ENCODE measurements at places on chromosomes 1 and 21. TPM values are rescaled to one million over a fixed set of nuclear protein-coding genes. Genes with fewer than 3 reads are reported as not detected.
A peak's percentile ranks its signal among the peaks of the same experiment; 100 is the strongest.

FYB2 gene
- not detected for total RNA-seq

BSND gene
- total RNA-seq: not detected

CHI3L2 gene
- 1.4 TPM for total RNA-seq

ZNF695 gene
- 8.7 TPM for total RNA-seq

SYT6 gene
- not detected for total RNA-seq

ANXA9 gene
- 0.37 TPM for total RNA-seq

DNA sequence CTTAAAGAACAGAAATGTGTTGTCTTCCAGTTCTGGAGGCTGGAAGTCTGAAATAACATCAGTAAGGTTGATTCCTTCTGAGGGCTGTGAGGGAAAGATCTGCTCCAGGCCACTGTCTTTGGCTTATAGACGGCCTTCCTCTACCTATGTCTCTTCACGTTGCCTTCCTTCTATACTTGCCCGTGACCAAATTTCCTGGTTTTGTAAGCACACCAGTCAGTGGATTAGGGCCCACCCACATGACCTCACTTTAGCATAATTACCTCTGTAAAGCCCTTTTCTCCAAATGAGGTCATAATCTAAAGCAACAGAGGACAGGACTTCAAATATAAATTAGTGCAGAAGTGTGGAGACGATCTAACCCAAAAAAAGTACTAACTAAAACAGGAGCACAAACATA, 231.6 kb downstream of the NRIP1 start:
- peaks cover 9% of the 10 kb centered on the region for H3K36me3 ChIP-seq
- no peak for DNase-seq
- H3K4me1 ChIP-seq: no peaks in the 10 kb centered on the region
- no peak overlapping the region for H3K27ac ChIP-seq
- H3K27me3 ChIP-seq: no peaks in the 10 kb centered on the region
- no peak overlapping the region for H3K4me3 ChIP-seq

DNA sequence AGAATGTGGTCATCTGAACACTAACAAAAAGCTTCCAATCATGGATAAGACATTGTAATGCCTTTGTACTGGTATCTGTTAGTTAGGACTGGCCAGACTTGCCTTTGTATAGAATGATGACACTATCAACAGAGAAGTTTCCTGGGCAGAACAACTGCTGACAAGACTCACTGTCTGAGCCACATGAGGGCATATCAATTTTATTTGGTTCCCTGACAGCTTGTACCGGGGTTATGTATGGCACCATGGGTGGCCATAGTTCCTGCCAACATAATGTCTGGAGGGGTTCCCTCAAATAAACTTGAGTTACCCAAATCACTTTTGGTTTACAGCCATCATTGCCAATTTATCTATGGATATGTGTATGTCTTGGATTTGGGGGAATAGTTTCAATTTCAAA, 13.6 kb upstream of the H3-3A start:
- DNase-seq: no peak
- H3K4me3 ChIP-seq: no peak overlapping the region
- H3K27me3 ChIP-seq: no peaks in the 10 kb centered on the region
- no peaks in the 10 kb centered on the region for H3K36me3 ChIP-seq
- H3K4me1 ChIP-seq: peaks cover 10% of the 10 kb centered on the region
- H3K27ac ChIP-seq: no peak overlapping the region

DNA sequence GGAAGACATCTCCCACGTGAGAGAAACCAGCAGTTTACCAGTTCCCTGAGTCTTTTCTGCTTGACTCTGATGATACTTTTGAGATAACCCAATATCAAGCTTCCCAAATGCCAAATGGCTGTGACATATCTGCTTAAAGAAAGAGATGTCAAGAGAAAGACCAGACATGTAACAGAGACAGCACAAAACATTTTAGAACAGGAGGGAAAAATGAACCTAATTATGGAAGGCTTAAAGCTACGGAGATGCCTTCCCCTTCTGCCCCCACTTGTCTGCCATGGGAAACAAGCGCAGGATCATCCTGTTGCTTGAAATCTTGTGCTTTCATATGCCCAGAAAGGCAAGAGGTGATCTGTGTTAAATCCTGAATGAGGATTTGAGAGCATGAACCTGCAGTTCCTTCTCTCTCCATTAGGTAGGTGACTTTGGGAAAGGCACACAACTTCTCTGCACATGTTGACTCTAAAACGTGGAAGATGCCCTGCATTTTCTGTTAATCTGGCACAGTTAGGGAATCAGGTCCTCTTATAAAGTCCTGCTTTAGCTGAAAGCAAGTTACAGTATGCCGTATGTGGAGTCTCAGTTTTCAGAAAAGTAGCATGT, 46.7 kb upstream of the MTR start:
- no peaks in the 10 kb centered on the region for H3K36me3 ChIP-seq
- DNase-seq: peak; percentile 35
- H3K27me3 ChIP-seq: peaks cover 49% of the 10 kb centered on the region
- H3K4me1 ChIP-seq: peaks cover 5% of the 10 kb centered on the region

DNA sequence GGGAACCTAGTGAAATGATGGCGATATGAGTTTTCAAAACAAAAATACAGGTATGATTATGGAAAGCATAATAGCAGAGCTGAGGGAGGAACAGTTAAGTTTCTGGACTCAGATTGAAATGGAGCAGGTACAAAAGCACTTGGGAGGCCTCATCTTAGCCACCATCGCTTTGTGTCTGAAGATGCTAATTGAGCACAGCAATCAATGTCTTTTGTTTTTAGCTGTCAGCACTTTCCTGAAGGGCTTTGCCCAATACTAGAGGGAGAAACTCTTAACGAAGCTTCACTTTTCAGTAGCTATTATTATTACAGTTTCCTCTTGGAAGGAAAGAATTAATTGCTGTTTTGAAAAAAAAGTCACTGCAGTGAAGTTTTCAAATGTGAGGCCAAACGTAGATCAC, 348.7 kb downstream of the RWDD3 start:
- no peak overlapping the region for H3K4me3 ChIP-seq
- H3K36me3 ChIP-seq: no peaks in the 10 kb centered on the region
- peaks cover 17% of the 10 kb centered on the region for H3K4me1 ChIP-seq
- DNase-seq: no peak
- H3K27ac ChIP-seq: no peak overlapping the region

DNA sequence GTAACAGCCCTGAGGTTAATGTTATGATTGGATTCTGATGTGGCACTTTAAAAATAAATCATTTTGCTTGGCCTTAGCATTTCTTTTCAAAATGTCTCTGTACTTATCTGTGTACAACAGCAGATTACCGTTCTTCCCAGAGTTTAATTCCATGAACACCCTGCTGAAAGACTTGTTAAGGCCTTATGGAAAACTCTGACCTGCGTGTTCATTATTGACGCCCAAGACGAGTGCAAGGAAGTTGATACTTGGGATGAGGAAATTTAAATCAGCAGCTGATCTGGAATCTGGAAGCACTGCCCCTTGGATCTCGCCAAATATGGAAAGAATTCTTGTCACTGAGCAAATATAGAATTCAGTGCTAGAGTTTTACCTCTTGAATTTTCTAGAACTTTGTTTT, 6.7 kb downstream of the ERG start:
- no peak for DNase-seq
- no peaks in the 10 kb centered on the region for H3K36me3 ChIP-seq
- peaks cover 22% of the 10 kb centered on the region for H3K4me1 ChIP-seq
- H3K27me3 ChIP-seq: no peaks in the 10 kb centered on the region

DNA sequence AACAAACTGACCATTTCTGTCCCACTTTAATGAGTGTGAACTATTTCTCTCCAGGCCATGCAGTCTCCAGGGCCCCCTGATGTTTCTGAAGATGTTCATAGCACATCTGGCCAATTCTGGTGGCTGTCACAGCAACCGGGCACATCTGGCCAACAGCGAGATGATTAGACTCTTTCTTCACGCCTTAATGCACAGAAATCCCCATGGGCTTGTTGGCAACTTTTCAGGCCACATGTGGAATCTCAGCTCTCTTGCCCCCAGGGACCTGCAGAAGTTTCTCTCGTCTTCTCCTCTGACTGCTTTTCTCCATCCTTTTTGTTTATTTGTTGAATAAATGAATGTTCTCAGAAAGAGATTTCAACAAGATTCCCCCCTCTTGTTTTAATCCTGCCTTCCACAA, 71.2 kb upstream of the HMGB4 start:
- DNase-seq: no peak
- no peaks in the 10 kb centered on the region for H3K4me1 ChIP-seq
- H3K4me3 ChIP-seq: no peak overlapping the region
- no peak overlapping the region for H3K27ac ChIP-seq
- H3K27me3 ChIP-seq: no peaks in the 10 kb centered on the region

GRCh38 chr1:115954684-115955083, 21.6 kb upstream of the SLC22A15 start:
- H3K27ac ChIP-seq: no peak overlapping the region
- H3K4me1 ChIP-seq: no peaks in the 10 kb centered on the region
- H3K36me3 ChIP-seq: peaks cover 7% of the 10 kb centered on the region
- no peak for DNase-seq
- H3K27me3 ChIP-seq: no peaks in the 10 kb centered on the region

DNA sequence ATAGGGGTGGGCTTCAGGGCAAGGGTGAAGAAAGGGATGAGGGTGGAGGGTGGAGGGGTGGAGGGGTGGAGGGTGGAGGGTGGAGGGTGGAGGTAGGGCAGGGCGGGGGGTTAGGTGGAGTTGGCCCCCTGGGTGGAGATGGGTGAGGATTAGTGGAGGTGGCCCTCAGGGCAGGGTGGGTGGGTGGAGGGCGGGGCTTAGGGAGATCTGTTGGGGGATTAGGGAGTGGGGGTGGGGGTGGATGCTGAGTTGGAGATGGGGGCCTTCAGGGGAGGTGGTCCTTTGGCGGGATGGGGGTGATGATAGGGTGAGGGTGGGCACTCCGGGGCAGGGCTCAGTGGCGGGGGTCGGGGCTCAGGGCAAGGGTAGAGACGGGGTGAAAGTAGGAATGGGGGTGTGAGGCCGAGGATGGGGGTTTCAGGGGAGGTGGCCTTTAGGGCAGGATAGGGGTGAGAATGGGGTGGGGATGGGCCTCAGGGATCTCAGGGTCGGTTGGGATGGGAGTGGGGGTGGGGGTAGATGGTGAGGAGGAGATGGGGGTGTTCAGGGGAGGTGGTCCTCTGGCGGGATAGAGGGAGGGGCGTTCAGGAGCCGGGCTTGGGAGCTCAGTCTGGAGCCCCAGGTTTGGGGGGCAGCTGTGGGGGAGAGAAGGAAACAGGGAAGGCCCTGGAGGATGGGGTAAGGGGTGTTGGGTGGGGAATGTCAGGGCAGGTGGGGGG, 800 bp upstream of the DNMT3L start:
- H3K27ac ChIP-seq: no peak overlapping the region
- H3K27me3 ChIP-seq: peaks cover 28% of the 10 kb centered on the region
- DNase-seq: no peak
- H3K4me1 ChIP-seq: peaks cover 10% of the 10 kb centered on the region
- no peaks in the 10 kb centered on the region for H3K36me3 ChIP-seq
- H3K4me3 ChIP-seq: no peak overlapping the region

- H3K27ac ChIP-seq: no peak overlapping the region
- DNase-seq: peak; percentile 9
- H3K4me3 ChIP-seq: no peak overlapping the region
- H3K4me1 ChIP-seq: peaks cover 6% of the 10 kb centered on the region
- H3K27me3 ChIP-seq: no peaks in the 10 kb centered on the region
These were observed 175.4 kb downstream of the HIVEP3 start for GRCh38 chr1:41743366-41743765.

DNA sequence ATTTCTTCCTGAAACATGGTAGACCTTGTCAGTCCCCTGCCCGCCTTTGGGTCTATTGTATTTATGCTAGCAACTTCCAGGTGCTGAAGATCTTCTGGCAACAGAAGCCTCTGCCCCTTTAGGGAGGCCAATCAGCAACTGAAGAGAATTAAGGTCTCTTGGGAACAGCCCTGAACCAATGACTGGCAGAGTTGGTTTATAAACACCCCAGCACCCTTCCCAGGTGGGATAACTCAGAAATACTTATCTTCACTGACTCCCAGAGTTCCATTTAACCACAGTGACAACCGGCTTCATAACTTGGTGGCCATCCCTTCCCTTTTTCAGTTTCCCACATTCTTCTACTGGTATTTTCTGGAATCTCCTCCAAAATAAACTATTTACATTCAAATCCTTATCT, 27.2 kb upstream of the TMCO1 start:
- no peak overlapping the region for H3K4me3 ChIP-seq
- no peaks in the 10 kb centered on the region for H3K4me1 ChIP-seq
- peaks cover 4% of the 10 kb centered on the region for H3K36me3 ChIP-seq

DNA sequence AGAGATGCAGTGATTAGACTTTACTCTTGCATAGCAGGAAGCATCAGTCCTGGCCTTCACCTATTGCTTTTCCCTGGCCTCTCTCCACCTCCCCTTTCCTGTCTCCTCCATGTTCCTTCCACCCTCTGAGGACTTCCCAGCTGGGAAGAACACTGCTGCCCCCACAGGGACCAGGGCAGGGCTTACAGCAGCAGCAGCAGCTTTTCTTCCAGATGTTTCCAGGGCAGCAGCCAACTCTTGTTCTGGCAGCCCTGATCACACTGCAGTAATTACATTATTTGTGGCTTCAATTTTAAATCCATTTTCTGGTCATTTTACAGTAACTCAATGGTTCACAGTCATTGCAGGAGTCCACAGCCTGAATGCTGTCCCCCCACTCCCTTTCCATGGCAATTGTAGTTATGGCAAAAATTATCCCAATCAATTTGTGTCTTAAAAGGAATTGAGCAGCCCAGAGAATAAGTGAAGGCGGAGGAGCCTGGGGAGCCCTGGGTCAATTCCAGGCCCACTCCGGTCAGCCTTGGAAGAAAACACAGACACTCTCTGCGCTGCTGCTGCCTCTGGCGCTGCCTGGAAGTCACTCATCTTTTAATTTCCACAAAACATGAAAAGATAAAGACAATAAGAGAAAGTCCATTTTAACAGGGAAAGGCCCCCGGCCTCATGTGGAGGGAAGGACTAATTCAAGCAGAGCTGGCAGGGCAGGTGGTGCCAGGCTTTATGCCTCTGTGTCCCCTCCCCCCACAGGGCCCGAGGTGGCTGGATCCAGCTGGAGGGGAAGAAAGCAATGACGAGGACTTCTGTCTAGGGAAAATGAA, 148.6 kb downstream of the GRIK3 start:
- H3K27ac ChIP-seq: no peak overlapping the region
- H3K36me3 ChIP-seq: no peaks in the 10 kb centered on the region
- no peaks in the 10 kb centered on the region for H3K27me3 ChIP-seq
- H3K4me1 ChIP-seq: no peaks in the 10 kb centered on the region
- H3K4me3 ChIP-seq: no peak overlapping the region
- DNase-seq: no peak

DNA sequence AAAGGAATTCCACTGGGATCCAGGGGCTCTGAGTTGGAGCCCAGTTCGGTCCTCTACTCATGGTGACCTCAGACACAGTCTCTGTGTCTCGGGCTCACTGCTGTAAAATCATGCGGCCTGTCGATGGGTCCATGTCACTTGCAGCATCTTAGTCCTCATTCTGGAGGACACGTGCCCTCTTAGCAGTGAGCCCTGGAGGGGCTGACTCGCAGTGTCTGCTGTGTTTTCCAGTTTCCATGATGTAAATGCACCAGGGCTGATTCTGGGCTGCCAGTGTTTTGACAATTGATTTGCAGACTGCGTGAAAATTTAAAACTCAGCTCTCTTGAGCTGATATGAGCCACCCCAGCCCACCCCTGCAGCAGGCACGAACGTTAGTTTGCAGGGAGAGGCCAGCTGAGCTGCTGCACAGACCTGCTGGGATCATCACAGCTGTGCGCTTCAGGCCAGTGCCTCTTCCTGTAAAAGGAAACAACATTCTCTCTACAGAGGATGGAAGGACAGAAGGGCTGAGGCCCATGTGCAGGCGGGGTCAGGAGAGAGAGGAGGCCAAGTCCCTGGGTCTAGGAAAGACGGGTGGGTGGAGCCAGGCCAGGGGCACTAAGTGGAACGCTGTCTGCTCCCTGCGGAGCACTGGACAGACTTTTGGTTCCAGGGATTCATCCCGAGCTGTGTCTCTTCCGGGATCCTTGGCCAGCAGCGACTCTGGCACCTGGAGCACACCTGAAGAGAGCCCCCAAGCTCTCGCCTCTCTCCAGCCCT, 42.6 kb downstream of the RSPH1 start:
- H3K27me3 ChIP-seq: no peaks in the 10 kb centered on the region
- H3K36me3 ChIP-seq: peaks cover 6% of the 10 kb centered on the region
- no peak overlapping the region for H3K27ac ChIP-seq
- no peak for DNase-seq
- H3K4me3 ChIP-seq: no peak overlapping the region
- no peaks in the 10 kb centered on the region for H3K4me1 ChIP-seq

Data from MCF 10A (cell line).